Stimulated activated CD8-positive, alpha-beta memory T cell treated with anti-CD3 and anti-CD28 coated beads, Interleukin-7, amount 100 ng/mL, for 24 hours (primary cell): ENCODE measurements at places on chromosomes 4 and X.

GRCh38 chr4:17721496-17722355 is 59.7 kb downstream of the FAM184B start:
- DNase-seq, result no peak

DNA sequence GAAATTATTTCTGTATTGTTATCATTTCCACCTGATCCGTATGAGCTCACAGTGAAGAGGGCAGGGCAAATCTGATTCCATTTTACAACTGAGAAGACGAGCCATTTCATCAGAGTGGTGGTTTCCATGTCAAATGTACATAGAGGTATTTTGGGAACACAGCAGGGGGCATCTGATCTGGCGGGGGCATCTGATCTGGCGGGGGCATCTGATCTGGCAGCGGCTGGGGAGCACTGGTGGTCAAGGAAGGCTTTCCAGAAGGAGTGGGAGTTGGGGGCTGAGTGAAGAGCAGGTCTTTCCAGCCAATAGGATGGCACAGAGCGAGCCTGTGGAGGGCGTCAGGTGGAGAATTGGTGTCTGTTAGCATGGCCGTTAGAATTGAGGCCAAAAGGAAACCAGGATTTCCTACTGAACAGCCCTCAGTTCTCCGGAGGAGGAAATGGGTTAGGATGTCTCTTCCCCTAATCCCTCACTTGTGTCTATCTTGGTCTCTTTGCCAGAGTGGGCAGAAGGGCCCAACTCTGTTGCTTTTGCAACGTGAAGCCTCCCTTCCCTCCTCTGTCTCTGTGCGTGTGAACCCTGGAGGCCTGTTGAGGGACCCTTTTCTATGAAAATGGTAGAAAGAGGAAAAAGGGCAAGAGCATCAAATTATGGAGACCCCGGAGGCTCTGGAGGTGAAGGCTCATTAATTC is 41.3 kb downstream of the RHOH start:
- no peak for DNase-seq

- DNase-seq, result no peak
These were observed 16.2 kb downstream of the ZFYVE28 start for GRCh38 chr4:2402048-2402842.

DNA sequence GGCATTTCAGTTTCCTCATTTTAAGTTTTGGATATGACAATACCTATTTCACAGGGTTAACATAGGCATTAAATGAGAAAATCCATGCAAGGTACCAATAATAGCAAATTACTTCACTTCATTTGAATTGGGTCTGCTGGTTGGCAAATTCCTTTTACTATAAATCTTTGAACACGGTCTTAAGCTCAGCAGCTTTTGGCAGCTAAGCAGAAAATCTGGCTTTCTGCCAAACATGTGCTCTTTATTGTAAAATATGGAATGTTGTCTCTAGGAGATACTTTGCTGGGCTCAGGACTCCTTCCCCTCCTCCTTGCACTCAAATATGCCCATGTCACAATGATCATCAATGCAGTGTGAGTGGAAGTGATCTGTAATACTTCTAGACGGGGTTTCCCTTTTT is 16.8 kb upstream of the DMP1 start:
- DNase-seq, result no peak

GRCh38 chr4:31482691-31483090 is 762.5 kb downstream of the PCDH7 start:
- DNase-seq, result no peak

DNA sequence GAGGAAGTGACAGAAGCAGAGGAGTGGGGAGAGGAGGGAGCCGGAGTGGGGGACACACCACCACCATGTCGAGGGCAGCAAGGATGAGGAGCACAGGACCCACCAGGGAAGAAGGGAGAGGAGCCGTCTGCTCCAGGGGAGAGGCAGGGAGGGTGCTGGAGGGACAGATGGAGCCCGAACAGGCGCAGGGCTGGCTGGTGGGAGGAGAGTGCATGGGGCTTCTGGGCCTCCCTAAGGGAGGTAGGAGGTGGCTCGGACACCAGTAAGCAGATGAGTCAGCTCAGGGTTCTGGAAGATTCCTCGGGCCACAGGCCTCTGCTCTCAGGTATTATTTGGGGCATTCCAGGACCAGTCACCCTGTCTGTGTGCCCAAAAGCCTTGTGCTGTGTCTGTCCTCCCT is 29.8 kb downstream of the ATP2B3 start:
- no peak for DNase-seq

GRCh38 chr4:171919314-171919713 is 106.1 kb downstream of the GALNTL6 start:
- DNase-seq, result no peak

DNA sequence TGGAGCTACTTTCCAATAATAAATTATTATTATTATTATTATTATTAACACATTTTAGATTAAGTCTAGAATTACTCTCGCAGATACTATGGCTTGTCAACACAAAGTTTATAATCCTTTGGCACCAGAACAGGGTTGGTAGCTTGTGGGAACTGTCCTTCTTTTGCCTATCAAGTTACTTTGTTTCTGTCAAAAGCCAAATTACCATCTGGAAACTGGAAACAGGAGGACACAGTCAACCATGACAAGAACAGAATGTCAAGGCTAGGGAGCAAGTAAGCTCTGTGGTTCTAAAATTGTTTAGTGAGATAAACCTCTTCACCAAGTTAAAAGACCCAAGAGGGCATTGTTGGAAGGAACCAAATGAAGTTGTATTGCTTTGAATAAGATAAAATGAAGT is 42.5 kb downstream of the DGKK start:
- no peak for DNase-seq

DNA sequence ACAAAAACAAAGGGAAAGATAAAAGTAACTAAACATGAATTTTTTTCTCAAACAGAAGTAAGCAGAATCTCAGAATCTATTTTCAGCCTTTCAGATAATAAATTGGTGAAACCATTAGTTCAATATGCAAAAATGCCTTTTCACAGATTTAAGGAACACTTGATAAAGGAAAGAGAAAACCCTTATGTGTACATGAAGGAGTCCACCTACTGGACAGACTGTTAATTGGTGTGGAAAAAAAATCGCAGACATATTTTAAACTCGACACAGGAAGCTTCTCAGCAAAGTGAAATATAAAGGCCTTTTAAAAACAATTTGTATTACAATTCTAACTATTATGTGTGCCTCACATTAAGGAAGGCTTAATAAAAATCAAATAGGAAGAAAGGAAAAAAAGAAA is 22.3 kb downstream of the COX7B2 start:
- no peak for DNase-seq

- DNase-seq, result no peak
These were observed 259.2 kb downstream of the CFAP299 start for GRCh38 chr4:80594701-80595100.

DNA sequence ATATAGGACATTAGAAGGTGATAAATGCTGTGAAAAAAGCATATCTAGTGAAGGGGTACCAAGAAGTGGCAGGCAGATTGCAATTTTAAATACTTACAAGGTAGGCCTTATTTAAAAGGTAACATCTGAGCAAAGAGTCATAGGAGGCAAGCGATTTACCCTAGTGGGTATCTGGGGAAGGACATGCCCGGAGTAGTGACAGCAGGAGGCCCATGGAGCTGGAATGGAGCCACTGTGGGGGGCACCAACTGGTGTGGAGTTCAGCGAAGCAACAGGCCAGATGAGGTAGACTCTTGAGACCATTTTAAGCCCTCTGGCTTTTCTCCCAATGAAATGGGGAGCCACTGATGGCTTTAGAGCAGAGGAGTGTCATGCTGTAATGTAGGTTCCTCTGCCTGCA is 37.3 kb downstream of the SEC24D start:
- DNase-seq, result no peak

DNA sequence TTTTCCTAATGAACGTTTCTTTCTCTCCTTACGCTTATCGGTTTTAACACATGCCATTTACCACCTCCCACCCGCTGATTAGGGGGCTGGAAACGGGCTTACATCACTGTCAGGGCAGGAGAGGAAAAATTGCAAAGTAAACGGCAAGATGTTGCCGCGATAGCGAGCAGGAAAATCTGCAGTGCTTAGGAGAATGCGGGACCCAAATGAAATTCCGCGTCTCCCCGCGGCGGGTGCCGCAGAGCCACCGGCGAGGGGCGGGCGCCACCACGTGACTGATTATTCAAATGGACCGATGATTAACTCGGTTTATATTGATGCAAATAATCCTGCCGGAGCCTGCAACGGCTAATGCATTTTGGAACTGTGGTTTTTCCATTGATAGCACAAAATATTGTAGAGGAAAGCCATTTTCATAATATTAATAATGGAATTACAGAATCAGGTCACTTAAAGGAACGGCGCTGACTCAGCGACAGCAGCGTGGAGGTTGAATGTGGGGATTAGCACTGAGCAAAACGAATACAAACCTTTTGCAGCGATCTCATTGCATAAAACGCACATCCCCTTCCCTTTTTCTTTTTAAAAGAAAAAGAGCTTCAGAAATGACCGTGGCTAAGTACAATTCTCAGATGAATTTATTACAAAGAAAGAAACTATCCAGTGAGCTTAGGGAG is 224.2 kb downstream of the STIM2 start:
- no peak for DNase-seq

GRCh38 chrX:115564243-115564642 is 3.3 kb downstream of the PLS3 start:
- no peak for DNase-seq

- DNase-seq, result no peak
These were observed 11.7 kb downstream of the OTUD5 start for GRCh38 chrX:48945517-48946348.

DNA sequence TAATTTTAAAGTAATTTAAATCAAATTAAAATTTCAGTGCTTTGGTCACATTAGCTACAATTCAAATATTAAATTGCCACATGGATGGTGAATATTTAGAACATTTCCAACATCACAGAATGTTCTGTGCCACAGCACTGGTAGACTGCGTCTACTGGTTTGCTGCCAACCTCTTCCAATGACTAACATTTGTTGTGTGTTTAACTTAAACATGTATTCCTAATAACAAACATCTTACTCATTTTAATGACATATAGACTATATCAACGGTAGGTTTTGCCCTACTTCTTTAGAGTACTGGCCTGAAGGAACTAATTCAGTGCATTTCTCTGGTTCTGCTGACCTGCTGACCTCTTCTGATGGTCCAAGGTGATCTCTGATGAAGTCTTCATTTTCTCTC is 157.6 kb downstream of the DCK start:
- no peak for DNase-seq

DNA sequence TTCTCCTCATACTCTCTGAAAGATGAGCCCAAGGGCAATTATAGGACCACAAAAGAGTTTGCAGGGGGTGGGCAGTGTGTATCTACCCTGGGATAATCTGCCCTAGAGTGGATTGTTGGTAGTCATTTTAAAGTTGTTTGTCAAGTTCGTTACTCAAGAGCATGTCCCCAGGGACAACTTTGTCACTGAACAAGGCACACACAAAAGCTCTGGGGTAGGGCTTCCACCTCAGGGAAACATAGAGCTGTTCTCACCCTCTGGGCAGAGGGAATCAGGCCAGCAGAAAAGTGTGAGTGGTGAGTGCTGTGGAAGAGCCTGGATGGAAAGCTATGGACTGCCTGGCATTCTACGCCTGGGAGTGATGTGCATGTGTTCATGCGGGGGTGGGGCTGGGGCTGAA is 23.3 kb upstream of the LEF1 start:
- DNase-seq, result no peak

DNA sequence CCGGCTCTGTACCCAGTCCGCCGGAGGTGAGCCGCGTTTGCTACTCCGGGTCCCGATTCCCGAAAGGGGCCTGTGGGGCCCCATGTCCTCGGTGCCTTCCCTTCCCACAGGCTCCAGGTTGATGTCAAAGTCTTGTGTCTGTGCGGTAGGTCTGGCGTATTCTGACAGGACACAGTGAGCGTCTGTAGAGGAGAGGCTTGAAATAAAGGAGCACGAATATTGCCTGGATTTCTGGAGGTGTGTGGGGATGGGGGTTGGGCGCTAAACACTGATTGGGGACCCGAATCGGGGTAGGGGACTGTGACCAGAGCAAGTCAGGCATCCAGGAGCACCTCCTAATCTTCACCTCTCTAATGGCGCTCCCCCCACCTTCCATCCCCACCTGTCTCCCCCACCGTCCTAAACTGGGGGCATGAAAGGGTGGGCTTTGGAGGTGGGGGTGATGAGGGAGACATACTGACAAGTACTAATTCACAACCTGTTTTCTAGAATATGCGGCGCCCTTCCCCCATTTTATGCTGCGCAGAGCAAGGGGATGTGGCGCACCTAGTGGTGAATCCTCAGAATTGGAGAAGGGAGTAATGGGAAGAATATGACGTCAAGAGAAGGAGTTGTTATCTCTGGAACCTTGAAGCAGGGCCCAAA is 855 bp downstream of the GPRASP2 start:
- DNase-seq, result no peak

- no peak for DNase-seq
These were observed 380.5 kb downstream of the SH2D1A start for GRCh38 chrX:124726881-124727280.

- no peak for DNase-seq
These were observed 177.7 kb downstream of the RAPGEF2 start for GRCh38 chr4:159280442-159281172.

DNA sequence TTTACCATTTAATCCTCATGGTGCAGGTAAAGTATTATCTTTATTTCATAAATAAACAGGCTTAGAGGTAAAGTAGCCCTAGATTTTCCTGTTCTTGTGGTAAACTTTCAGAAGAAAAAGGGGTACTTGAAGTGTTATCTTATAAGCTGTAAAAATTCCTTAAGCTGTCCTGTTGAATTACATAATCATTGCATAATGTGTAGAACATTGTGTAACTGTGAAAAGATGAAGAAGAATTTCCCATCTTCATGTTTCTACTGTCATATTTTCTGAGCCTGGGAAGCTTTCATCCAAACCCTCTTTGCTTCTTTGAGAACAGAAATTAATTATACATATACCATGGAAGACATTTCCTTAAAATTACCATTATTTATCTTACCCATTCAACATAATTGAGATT is 90.5 kb downstream of the ELOVL6 start:
- DNase-seq, result no peak

DNA sequence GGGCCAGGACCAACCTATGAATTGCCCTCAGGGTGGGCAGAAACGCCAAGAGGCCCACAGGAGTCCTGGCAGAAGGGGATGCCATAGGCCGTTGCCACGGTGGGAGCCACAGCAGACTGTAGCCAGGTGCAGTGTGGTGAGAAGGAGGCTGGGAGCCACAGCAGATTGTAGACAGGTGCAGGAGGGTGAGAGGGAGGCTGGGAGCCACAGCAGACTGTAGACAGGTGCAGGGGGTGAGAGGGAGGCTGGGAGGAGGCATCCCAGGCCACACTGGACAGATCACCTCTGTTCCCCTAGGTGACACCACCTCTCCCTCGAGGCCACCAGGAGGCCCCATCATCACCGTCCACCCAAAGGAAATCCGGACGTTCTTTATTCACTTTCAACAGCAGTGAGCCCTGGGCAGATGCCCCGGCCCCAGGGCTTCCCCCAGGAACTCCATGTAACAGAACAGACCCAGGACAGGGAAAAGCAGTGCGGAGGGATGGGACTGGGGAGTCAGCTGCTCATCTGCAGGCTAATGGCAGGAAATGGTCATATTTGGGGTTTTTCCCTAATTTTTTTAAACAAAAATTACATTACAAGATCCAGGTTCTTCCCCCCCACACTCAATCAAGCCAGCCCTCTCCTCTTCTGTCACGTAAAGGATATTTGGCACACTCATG is 19.5 kb upstream of the MRFAP1 start:
- no peak for DNase-seq
